ENCODE measurements at places on chromosomes 3 and 15.

DNA sequence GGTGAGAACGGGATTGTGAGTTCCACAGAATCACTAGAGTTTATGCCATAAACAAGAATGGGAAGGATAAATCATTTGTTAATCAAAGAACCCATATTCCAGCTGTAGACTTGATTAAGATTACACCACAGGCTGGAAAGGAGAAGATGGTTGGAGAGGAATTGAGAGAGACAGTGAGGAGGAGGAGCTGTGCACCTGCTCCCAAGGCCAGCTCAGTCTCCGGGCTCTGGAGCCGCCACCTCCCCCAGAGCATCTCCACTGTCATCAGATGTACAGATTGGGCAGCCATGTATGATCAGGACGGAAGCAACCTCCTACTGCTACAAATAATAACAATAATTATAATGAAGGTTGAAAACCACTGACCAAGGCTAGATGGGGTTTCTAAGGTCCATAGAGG is 170.0 kb downstream of the MINAR1 start:
- no peak for DNase-seq

DNA sequence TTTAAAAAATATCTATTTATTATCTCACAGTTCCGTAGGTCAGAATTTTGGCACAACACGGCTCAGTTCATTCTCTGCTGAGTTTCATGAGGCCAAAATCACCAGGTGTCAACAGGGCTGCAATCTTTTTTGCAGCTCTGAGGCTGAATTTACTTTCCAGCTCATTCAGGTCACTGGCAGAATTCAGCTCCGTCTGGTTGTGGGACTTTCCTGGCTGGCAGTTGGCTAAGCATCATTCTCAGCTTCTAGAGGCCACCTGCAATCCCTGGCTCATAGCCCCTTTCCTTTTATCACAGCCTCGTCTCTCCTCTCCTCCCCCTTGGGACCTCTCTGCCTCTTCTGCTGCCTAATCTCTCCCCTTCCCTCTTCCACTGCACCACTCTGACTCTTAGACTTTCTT is 174.0 kb upstream of the WNT5A start:
- no peak for DNase-seq

GRCh38 chr3:58537412-58538301 is 667 bp upstream of the ACOX2 start:
- DNase-seq, result no peak

DNA sequence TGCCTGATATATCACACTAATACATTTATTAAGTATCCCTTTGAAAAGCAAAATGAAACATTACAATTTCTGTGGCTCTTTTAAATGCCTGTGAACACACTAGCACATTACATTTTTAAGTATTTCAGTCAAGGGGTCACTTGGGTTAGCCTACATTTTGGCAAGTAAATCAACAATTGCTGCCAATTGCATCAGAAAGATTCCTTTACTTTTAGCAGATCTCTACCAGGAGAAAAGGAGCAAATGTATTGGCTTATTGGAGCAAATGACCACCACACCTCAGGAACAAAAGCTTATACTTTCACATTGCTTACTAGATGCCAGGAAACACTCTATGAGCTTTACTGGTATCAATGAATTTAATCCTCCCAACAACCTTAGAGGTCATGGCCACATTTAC is 947.1 kb downstream of the FHIT start:
- DNase-seq, result no peak

- DNase-seq, result no peak
Observed at GRCh38 chr15:40146037-40146436, 14.8 kb upstream of the BUB1B start.

Data from SW 1271 (cell line).